HFFc6 (cell line): ENCODE measurements at places on chromosomes 12 and 14. TPM values are rescaled to one million over a fixed set of nuclear protein-coding genes. Genes with fewer than 3 reads are reported as not detected.

GRCh38 chr12:112419297-112420133 is 768 bp downstream of the PTPN11 start:
- peaks cover 12% of the 10 kb centered on the region; the same call in 1 of the 2 replicates for H3K36me3 ChIP-seq
- peak overlapping the region; percentile 98 for H3K4me3 ChIP-seq
- peaks cover 34% of the 10 kb centered on the region for H3K4me1 ChIP-seq
- H3K27me3 ChIP-seq: peaks cover 2% of the 10 kb centered on the region; the same call in 1 of the 2 replicates
- peak overlapping the region; percentile 99 for H3K27ac ChIP-seq

DNA sequence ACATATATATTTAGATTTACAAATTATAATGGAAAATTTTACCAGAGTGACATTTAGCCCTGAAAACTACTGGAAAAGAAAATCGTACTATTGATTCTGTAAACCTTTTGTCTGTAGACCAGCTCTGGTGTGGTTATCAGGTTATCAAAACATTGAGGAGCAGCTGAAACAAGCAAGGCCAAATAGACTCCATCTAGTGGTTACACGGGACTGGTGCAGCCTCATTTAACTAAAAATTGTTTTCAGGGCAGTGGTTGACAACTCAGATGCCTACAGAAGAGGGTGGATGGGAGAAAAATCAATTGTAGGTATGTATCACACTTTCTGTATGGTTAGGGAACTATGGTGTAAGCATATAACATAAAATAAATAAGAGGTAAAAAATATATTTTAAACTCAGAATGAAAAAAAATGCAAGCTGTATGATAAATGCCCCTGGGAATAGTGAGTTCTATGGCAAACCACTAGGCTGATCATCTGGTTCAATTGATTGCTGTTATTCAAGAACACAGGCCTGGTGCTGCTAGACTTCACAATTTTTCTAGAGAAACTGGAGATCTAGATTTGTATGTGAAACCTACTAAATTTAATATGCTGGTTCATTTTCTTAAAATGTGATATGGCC is 51.2 kb downstream of the ACSS3 start:
- H3K4me3 ChIP-seq: no peak overlapping the region
- H3K27ac ChIP-seq: no peak overlapping the region
- no peaks in the 10 kb centered on the region for H3K36me3 ChIP-seq
- no peaks in the 10 kb centered on the region for H3K27me3 ChIP-seq

Gene SLC39A5
- total RNA-seq: not detected in 3 replicates

- no peaks in the 10 kb centered on the region; the same call in 1 of the 2 replicates for H3K27me3 ChIP-seq
- H3K4me3 ChIP-seq: no peak overlapping the region
- H3K27ac ChIP-seq: peak overlapping the region; percentile 36
- H3K4me1 ChIP-seq: peaks cover 61% of the 10 kb centered on the region
- no peak for DNase-seq
Observed at GRCh38 chr12:69474456-69474855, 4.3 kb downstream of the FRS2 start.

DNA sequence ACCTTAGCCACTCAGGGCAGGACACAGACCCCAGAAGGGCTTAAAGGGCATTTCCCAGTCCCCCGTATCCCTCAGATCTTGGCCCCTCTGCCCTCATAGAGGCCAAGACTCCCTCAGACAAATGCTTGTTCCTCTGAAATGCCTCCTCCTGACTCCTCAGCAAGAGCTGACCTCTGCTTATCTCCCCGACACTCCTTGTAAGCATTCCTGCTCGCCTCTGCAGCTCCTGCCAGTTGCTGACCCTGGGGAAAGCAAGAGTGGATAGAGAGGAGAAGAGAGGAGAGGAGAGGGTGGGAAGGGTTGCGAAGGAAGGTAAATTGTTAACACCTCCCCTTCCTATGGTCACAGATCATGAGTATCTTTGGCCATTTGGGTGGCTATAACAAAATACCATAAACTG is 7.1 kb downstream of the SERPINA5 start:
- peaks cover 5% of the 10 kb centered on the region; the same call in 1 of the 2 replicates for H3K36me3 ChIP-seq
- H3K4me1 ChIP-seq: no peaks in the 10 kb centered on the region
- no peaks in the 10 kb centered on the region for H3K27me3 ChIP-seq
- no peak for DNase-seq
- no peak overlapping the region for H3K27ac ChIP-seq

- no peak overlapping the region for H3K27ac ChIP-seq
- no peaks in the 10 kb centered on the region for H3K36me3 ChIP-seq
- peaks cover 51% of the 10 kb centered on the region for H3K4me1 ChIP-seq
- no peak for DNase-seq
Observed at GRCh38 chr14:29233188-29233587, 466.6 kb downstream of the FOXG1 start.

- no peak for DNase-seq
- H3K4me3 ChIP-seq: no peak overlapping the region
- H3K36me3 ChIP-seq: no peaks in the 10 kb centered on the region
- no peak overlapping the region for H3K27ac ChIP-seq
- peaks cover 9% of the 10 kb centered on the region for H3K27me3 ChIP-seq
Observed at GRCh38 chr12:5114436-5114835, 70.8 kb downstream of the KCNA5 start.

DNA sequence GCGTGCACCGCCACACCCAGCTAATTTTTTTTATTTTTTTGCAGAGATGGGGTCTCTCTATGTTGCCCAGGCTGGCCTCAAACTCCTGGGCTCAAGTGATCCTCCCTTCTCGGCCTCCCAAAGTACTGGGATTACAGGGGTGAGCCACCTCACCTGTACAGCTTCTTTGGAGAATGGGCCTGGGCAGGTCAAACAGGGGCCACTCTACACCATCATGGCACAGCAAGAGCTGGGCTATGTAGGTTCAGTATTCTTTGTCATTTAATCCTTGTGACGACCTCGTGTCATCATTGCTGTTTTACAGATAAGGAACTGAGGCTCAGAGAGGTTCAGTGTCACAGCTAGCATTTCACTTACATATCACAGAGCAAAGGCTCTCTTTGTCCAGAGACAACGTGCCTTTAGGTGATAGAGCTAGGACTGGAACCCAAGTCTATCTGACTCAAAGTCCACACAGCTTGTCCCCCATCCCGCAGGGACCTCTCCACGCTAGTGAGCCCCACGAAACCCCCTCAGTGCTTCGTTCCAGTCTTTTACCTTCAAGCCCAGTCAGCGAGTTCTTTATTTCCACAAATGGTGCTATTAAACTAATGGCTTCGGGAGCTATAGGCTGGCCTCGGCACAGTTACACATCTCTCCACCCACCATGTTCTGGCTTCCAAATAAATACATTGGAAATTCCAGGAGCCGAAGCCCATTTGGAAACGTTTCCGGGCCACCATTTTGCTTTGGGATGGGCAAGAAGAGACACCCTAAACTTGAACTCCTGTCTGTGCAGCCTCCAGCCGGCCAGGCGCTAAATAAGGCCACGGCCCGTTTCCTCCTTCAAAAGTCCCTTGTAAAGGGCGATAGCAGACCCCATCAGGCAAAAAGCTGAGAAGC is 660 bp upstream of the MAP1LC3B2 start:
- H3K27me3 ChIP-seq: peaks cover 2% of the 10 kb centered on the region; the same call in 1 of the 2 replicates
- peaks cover 17% of the 10 kb centered on the region for H3K4me1 ChIP-seq
- peaks cover 5% of the 10 kb centered on the region for H3K36me3 ChIP-seq
- H3K4me3 ChIP-seq: no peak overlapping the region
- DNase-seq: no peak

DNA sequence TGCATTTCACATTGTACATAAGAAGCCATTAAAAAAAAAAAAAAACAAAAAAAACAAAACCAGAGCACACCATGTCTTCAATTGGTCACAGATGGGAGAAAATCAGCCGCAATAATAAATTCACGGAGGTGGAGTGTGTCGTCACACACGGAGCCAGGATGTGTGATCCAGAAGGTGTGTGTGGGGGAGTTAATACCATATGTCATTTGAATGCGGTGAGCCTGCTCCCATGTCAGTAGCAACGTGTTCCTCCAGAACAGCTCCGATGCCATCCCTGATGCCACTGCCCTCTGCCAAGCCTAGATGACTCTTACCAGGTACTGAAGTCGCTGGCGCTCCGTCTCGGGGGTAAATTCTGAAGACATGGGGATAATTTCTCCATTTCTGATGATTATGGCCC is 197.8 kb downstream of the PPM1H start:
- DNase-seq: no peak
- H3K4me1 ChIP-seq: peaks cover 72% of the 10 kb centered on the region
- peaks cover 4% of the 10 kb centered on the region for H3K36me3 ChIP-seq
- no peaks in the 10 kb centered on the region for H3K27me3 ChIP-seq
- no peak overlapping the region; the same call in 1 of the 2 replicates for H3K27ac ChIP-seq
- H3K4me3 ChIP-seq: no peak overlapping the region

DNA sequence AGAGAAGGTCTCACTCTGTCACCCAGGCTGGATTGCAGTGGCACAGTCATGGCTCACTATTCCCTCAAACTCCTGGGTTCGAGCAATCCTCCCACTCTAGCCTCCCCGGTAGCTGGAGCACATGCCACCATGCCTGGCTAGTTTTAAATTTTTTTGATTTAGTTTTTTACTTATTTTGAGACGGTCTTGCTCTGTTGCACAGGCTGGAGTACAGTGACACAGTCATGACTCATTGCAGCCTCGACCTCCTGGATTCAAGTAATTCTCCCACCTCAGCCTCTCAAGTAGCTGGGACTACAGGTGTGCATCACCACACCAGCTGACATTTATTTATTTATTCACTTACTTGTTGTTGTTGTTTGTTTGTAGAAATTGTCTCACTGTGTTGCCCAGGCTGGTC is 22.2 kb upstream of the DIP2B start:
- H3K4me1 ChIP-seq: no peaks in the 10 kb centered on the region
- no peak for DNase-seq
- H3K4me3 ChIP-seq: no peak overlapping the region

GRCh38 chr14:70077720-70078119 is 111.0 kb downstream of the SLC8A3 start:
- H3K4me3 ChIP-seq: no peak overlapping the region
- H3K4me1 ChIP-seq: no peaks in the 10 kb centered on the region
- DNase-seq: no peak
- H3K36me3 ChIP-seq: no peaks in the 10 kb centered on the region

Gene CIROP
- not detected in 3 replicates for total RNA-seq

DNA sequence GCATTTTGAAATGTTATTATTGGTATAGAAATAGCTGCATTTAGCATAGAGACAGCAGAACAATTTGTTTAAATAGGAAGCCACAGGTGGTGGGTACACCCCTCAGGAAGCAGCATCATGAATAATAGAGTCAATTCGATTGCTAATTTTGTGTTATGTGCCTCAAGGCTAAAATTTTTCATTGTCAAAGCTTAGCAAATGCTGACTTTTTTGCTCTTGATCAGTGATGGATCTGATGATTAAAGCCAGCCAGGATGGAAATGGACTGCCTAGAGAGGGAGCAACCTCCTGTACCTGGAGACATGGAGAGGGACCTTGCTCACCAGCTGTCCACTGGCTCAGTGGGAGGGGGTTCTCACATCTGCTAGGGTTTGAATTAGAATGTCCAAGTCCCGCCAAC is 4.5 kb upstream of the KRT8 start:
- H3K36me3 ChIP-seq: no peaks in the 10 kb centered on the region
- DNase-seq: no peak
- H3K27ac ChIP-seq: no peak overlapping the region
- peaks cover 14% of the 10 kb centered on the region for H3K4me1 ChIP-seq
- no peak overlapping the region for H3K4me3 ChIP-seq

DNA sequence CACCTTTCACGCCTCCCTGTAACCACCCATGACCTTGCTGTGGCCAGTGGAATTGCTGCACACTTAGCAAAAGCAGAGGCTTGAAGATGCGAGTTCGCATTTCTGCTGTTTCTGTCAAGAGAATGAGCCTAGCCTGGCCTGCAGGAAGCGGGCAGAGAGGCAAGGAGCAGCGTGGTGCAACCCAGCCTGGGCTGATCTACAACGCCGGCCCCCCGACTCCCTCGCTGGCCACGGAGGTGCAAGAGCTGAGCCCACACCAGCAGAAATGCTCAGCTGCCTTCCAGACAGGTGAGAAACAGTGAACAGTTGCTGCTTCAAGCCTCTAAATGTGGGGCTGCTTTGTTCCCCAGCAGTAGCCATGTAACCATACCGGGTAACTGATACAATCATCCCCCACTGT is 116.4 kb downstream of the NCOR2 start:
- peaks cover 27% of the 10 kb centered on the region for H3K4me1 ChIP-seq
- DNase-seq: no peak
- no peak overlapping the region for H3K4me3 ChIP-seq
- peaks cover 9% of the 10 kb centered on the region for H3K27me3 ChIP-seq
- H3K27ac ChIP-seq: no peak overlapping the region
- peaks cover 10% of the 10 kb centered on the region for H3K36me3 ChIP-seq

GRCh38 chr12:126369487-126370463 is 1304.5 kb downstream of the AACS start:
- H3K27me3 ChIP-seq: no peaks in the 10 kb centered on the region
- peak overlapping the region; percentile 62; the same call in 1 of the 2 replicates for H3K27ac ChIP-seq
- DNase-seq: peak; percentile 44
- no peak overlapping the region; the same call in 1 of the 2 replicates for H3K4me3 ChIP-seq
- H3K4me1 ChIP-seq: no peaks in the 10 kb centered on the region; the same call in 1 of the 2 replicates

- no peak overlapping the region for H3K4me3 ChIP-seq
- H3K36me3 ChIP-seq: peaks cover 16% of the 10 kb centered on the region
- DNase-seq: no peak
- no peak overlapping the region for H3K27ac ChIP-seq
- no peaks in the 10 kb centered on the region for H3K27me3 ChIP-seq
Observed at GRCh38 chr12:64636856-64637255, 26.6 kb downstream of the RASSF3 start.

Gene P2RX2
- total RNA-seq: not detected in 3 replicates
